ENCODE measurements at places on chromosomes 5 and 9.

GRCh38 chr9:125757834-125758233, 10.7 kb downstream of the PBX3 start:
- DNase-seq = no peak

- DNase-seq = no peak
These were observed 59.7 kb downstream of the GPR21 start for GRCh38 chr9:123093141-123093540.

GRCh38 chr5:173714551-173715428, 98.3 kb upstream of the BOD1 start:
- DNase-seq = no peak

GRCh38 chr5:138033386-138033808, 518 bp upstream of the FAM13B start:
- peak; percentile 80 for DNase-seq

- DNase-seq = no peak
These were observed 269.9 kb downstream of the FANCC start for GRCh38 chr9:95047452-95048224.

DNA sequence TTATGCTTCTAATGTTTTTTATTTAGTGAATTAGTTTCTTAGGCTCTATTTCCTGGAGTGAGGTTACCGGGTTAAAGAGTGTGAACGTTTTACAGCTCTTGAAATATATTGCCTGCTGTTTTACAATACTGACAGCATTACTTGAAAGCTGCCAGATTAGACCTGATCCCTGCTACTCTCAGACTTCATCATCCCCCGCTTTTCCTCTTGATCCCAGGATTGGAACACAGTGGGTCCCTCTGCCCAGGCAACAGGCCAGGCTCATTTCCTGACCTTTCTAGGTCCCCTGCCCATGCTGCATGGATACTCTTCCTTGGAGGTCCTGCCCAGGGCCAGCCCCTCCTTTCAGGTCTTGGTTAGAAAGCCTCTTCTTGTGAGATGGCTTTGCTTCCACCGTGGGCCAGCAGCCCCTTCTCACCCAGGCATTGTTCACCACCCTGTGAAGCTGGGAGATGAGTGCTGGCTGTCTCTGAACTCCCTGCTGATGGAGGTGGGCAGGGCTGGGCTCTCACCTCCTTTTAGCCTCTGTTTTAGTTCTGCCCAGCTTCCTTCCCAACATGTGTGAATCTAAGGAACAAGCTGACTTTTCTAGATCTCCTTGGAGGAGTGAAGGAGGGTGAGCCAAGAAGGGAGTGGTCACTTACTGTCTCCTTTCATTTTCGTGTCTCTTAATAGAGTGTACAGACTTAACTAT, 15.5 kb upstream of the FAM120AOS start:
- DNase-seq = peak; percentile 10

- no peak for DNase-seq
These were observed 78.9 kb downstream of the PPP2R2B start for GRCh38 chr5:146799671-146800070.

DNA sequence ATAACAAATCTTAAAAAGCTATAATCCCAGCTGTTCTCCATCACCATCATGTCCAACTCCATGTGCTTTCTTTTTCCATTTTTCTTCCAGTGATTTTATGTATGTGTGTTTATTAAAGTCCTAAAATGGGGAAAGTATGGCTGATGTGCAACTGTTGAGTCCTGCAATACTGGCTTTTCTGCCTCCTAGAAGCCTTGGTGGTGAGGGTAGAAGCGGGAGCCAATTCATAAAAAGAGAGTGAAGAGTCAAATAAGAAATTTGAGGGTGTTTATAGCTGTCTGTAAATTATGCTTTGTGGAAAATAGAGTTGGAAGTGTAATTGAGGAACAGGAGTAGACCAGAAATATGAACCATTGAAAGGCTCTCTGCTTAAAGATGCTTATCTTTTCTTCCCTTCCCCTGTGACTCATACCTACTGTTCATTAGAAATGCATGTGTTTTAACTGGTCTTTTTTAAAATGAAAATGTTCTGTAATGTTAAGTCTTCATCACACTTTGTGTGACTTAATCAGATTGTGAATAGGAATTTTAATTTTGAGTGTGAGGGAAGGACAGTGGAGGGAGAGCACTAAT, 80.1 kb downstream of the ZCCHC7 start:
- no peak for DNase-seq

DNA sequence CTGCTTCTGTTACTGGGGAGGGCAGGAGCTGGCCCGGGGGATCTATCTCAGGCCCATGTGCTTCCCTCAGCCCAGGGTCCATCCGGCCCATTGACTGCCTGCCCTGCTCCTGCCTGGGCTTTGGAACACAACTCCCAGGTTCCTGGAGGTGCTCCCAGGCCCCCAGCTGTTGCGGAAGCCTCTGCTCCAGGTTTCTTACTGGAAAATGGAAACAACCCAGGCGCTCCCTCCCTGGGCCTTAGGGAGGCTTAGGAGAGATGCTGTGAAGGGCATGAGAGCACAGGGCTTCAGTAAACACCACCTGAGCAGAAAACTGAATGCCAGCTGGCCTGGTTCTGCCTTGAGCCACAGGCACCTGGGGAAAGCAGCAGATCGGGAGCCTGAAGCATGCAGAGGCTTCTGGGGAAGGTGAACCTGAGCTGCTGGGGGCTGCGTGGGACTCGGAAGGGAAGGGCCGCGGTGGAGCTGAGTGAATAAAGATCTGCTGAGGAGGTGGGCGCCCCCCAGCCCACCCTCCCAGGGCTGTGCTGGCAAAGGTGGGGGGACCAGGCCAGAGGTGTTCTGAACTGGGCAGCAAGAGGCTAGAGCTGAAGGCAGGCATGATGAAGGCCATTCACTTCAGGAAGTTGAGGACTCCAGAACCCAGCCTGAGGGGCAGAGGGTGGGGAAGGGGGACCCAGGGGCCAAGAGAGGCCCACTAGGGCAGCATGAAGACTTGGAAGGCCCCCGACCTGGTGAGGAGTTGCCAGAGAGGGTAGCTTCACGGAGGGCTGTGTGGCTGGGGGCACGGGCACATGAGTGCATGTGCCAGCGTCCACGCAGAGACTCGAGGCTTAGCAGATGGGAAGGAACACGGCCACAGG, 64.8 kb downstream of the SHB start:
- DNase-seq = no peak

GRCh38 chr5:174555726-174556125, 168.7 kb upstream of the MSX2 start:
- peak; percentile 55 for DNase-seq

DNA sequence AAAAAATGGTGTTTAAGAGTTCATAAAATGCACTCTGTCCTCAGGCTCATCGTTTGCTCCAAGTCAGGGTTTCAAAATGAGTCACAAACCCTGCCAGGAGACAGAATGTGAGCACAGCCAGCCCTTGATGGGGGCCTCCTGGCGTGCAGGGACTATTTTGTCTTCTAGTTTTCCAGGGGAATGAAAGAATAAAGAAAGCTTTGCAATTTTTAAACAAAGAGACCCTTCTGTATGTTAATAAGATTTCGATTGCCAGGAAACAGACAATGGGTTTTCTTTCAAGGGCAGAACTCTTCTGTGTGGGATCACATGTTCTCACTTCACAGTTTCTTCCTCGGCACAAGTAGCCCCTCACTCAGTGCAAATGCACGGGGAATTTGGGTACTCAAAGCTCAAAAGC, 121.4 kb upstream of the C6 start:
- no peak for DNase-seq

GRCh38 chr5:143222287-143223231, 180.9 kb downstream of the NR3C1 start:
- peak; percentile 32 for DNase-seq

GRCh38 chr5:40490464-40491111, 189.1 kb upstream of the PTGER4 start:
- no peak for DNase-seq

GRCh38 chr9:101791938-101792337, 53.5 kb upstream of the GRIN3A start:
- DNase-seq = peak; percentile 55

- no peak for DNase-seq
These were observed 135.2 kb downstream of the TSSK1B start for GRCh38 chr5:113299591-113299990.

DNA sequence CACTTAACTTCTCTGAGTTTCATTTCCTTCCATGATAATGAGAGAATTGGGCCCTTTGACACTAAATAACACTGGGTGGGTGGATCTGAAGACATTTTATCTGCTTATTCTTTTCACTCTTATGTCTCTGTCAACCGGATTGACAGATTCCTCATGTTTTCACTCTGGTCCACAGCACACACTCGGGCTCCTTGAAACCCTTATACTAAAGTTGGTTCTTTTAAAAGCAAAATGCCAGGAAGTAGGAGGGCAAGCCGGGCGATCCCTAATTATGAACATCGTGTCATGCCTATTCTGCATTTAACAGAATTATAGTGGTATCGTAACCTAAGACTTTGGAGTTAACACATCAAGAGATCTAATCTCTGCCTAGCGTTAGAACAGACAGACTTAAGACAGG, 28.2 kb upstream of the CREBRF start:
- no peak for DNase-seq

- peak; percentile 76 for DNase-seq
These were observed 243.8 kb downstream of the BNC2 start for GRCh38 chr9:16626577-16627130.

GRCh38 chr5:98510143-98510985, 263.1 kb upstream of the RGMB start:
- no peak for DNase-seq

DNA sequence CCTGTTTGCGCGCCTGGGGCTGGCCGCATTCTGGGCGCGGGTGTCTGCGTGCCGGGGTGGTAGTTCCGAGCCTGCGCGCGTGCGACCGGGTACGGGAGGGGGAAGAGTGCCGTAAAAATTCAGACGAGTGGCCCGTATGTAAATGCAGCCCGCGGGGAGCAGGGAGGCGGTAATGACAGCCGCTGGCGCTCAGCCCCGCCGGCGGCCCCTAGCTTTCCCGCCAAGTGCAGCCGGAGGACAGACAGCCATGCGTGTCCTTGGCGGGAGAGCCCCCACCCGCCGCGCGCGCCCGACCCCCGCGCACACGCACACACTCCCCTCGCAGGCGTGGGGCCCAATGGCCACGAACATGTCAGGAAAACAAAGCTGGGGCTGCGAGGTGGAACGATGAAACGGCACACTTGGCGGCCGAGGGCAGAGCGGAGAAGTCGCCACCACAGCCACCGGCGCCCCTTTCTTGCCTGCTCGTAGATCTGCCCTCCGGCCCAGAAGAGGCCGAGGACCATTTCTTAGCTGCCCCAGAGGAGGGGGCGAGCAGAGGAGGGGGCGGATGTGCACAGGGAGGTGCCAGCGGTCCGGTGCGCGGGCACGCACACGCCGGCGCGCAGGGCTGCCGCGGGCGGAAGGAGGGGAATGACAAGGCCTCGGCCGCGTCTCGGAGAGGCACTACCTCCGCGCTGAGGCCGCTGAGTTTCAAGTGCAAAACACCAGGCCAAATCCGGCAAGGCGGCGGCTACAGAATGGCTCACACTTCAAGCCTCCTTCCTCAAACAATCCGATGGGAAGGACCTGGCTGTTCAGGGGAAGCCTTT, 208.4 kb downstream of the MEF2C start:
- peak; percentile 77 for DNase-seq

GRCh38 chr5:141654298-141654697, 3.1 kb upstream of the FCHSD1 start:
- DNase-seq = no peak

Measured in ELF-1 (cell line).